ENCODE measurements at places on chromosomes 2 and 18.

DNA sequence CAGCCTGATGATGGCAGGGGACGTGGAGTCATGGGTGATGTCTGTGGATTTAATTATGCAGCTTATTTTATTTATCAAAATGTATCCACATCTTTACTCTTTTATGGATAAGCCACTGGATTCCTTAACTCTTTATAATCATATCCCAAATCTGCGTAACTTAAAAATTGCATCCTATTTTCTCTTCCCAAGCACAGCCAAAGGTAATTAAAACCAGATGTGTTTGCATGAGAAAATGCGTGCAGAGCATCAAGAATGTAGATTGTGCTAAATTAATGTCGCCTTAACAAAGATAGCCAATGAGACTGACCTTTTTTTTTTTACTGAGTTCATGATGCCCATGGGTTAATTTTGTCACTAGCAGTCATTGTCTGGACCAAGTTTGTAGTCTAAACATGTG is 10.0 kb downstream of the SH3RF3 start:
- peak; percentile 22 for DNase-seq

GRCh38 chr2:18849841-18850578 is 260.6 kb upstream of the NT5C1B start:
- no peak for DNase-seq

DNA sequence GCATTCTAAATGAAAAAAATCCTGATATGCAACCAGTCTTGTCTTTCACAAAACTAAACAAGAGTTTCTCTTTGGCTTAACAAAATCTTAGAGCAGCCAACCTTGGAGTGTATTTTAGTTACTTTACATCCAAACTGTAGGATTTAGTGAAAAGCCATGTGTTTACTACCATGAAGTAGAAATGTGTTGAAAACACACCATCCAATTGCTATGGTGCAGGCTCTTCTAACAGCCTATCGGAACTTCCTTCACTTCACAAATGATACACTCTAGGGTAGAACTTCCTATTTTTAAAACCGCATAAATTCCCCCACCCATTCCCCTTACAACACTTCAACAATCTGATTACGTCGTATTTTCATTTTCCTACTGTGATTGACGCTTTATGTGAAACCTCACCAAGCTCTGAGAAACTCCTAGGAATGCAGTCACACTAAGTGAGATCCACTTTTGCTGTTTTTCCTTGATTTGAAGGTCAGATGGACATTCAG is 74.4 kb upstream of the MAP4K4 start:
- DNase-seq: no peak

GRCh38 chr18:75172299-75173124 is 36.4 kb downstream of the PTGR3 start:
- DNase-seq: no peak

DNA sequence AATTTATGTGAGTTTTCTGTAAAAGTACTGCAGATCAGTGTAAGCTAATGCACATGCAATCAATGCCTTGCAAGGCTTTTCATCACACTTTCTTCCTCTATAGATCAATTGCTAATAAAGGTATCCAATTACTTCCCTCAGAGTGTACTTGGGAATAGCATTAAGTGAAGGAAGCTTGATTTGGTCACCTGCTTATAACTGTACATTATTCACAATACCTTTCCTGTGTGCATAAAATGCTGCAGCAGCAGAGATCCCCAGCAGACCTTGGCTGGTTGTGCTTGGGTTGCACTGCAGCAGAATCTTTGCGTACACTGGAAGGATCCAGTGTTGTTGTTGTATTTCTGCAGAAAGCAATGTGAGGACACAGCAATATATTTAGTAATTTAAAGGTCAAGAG is 18.5 kb upstream of the SCN9A start:
- no peak for DNase-seq
